ENCODE measurements at places on chromosomes 3 and 15. TPM values are rescaled to one million over a fixed set of nuclear protein-coding genes. Genes with fewer than 3 reads are reported as not detected.

GRCh38 chr15:25436707-25437106 is 2.1 kb downstream of the UBE3A start:
- DNase-seq, result no peak

DNA sequence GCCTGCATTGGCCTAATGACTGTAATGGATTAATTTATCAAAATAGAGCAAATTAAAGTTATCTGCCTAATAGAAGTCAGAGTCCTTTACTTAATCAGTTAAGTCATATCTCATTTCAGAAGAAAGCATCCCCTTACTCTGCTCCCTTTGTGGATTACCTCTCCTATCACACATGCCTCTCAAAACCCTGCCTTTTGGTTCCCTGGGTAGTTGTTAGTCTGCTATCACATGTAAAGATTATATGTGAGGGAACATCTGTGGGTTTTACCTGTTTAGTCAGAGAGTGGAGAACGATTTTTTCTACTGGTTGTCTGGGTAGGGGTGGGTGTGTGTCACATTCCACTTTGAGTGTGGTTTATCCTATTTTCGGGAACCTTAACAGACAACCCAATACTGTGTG is 16.4 kb downstream of the UBE2E2 start:
- no peak for DNase-seq

The PTPRG gene
- 150 TPM for total RNA-seq

- no peak for DNase-seq
Observed at GRCh38 chr3:111702996-111703985, 108.1 kb upstream of the ZBED2 start.

DNA sequence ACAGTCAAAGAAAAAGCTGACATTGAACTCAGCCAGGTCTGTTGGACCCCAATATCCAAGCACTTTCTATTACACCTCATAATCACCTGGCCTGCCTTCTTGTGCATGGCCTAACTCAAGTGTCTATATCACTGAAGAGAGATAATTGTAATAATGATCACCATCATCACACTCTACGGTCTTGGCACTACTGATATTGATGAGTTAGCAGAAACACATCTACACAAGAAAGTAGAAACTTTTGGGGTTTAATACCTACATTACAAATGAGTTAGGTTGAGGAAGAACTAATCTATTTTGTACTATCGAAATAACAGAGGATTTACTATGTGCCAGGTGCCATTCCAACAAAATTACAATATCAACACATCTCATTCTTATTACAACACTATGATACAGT is 30.7 kb downstream of the TUSC7 start:
- no peak for DNase-seq

- no peak for DNase-seq
Observed at GRCh38 chr15:82060817-82061216, 15.0 kb upstream of the MEX3B start.

The LCMT2 gene
- total RNA-seq, result 9.2 TPM

DNA sequence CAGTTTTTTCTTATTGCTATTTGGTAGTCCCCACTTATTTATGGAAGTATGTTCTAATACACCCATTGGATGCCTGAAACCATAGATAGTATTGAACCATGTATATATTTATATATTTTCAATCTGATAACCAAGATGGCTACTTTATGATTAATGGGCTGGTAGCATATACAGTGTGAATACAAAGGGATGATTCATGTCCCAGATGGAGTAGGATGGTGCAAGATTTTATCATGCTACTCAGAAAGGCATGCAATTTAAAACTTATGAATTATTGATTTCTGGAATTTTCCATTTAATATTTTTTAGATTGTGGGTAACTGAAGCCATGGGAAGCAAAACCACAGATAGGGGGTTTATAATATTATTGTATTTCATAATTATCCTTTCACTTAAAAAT is 35.2 kb downstream of the AP4E1 start:
- no peak for DNase-seq
